WERI-Rb-1 (cell line): ENCODE measurements at places on chromosomes 5 and 9.

GRCh38 chr9:121989010-121989409, 104.1 kb downstream of the TTLL11 start:
- peak; percentile 69 for DNase-seq

DNA sequence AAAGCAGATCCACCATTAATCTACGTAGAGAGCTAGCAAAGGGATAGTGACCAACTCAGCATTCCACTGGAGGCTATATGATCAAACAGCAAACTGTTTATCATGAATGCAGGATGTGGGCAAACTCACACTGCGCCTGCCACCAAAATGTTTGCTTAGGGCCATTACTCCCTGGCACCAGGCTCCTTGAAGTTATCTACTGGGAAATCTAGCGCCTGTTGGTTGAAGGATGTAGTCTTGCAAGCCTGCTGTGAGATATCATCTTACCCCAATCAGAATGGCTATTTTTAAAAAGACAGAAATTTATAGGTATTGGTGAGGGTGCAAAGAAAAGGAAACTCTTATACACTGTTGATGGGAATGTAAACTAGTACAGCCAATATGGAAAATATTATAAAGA, 332.5 kb upstream of the RPS23 start:
- no peak for DNase-seq

DNA sequence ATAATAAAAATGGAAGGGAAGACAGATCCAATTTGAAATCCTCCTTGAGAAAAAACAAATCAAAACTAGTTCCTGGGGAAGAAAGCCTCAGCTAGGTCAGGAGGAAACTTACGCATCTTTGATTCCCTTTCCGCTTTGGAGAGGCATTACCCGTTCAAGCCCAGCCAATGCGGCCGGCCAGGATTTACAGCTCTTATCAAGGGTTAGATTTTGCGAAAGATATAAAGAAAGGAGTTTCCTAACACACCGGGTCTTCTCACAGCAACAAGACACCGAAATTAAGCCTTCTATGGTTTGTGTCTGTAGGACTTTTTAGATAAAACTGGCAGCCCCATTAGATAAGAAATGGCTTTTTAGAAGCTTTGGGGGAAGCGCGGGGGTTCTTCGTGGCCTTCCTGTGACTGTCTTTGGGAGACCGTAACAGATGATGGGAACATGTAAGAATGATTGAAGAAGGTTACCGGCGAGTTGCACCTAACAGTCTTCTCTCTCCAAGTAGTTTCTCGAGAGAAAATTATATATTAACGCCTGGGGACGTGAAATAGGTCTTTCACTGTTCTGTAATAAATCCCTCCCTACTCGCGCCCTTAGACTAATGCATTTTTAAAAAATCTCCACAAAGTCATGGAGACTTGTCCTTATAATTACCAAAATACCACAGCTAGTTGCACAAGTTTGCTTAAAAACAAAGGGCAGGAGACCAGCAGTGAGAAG, 1.3 kb upstream of the ISL1 start:
- no peak for DNase-seq

DNA sequence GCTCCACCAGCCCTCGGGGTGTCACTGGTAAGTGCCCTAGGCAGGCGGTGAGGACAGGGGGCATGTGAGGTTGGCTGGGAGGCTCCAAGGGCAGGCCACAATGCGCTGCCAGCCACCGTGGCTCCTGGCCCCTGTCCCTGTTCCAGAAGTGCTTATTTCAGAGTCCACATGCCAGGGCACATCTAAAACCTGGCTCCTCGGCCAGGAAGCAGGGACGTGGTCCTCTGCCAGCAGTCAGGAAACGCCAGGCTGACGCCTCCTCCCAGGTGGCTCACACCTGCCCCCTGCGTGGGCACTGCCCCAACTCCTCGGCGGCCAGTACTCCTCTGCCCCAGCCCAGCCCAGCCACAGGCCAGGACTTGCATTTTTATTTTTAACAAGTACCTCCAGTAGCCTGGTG, 68.5 kb downstream of the SECISBP2 start:
- no peak for DNase-seq

DNA sequence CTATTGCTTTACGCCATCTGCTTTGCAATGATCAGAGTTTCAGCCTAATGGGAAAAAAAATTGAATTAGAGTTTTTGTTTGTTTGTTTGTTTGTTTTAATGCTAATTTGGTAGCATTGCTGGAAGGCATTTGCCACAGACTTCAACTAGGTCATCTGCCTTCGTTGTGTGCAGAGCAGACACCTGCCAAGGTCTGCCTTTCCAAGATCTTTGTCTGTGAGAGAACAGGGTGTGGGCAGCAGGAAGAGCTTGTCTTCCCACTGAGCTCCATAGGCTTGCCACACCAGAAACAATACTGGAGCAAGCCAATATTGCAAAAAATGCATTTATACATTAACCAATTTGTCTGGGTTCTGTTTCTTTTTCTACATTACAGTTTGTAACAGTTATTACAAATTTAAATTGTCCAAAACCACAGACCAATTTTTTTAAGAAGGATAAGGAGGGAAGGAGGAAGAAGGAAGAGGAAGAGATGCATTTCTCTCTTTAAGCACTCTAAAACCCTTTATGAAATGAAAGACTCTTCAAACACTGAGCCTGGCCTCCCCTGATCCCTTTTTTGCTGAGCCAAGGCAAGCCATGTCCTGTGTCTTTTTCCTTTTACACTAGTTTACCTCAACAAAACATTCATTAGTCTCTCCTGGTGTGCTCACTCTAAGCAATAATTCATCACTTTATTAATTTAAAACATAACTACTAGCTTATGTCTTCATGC, 210.5 kb downstream of the SNX18 start:
- DNase-seq, result no peak

DNA sequence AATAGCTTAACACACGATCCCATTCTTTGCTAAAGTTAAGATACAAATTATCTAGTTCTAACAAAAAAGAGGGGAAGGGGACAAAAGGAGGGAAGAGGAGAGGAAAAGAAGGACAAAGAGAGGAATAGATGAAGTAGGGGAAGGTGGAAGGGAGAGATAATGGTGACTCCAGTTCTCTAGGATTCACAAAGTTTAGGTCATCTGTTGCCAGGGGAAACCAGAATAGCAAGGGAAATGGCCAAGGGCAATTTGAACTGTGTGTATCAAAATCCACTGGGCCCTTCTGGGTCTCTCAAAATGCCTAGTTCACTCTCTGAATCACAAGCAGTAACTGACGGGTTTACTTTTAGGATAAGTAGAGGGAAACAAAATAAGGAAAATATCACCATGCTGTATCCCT, 7.6 kb downstream of the SLC24A2 start:
- no peak for DNase-seq

DNA sequence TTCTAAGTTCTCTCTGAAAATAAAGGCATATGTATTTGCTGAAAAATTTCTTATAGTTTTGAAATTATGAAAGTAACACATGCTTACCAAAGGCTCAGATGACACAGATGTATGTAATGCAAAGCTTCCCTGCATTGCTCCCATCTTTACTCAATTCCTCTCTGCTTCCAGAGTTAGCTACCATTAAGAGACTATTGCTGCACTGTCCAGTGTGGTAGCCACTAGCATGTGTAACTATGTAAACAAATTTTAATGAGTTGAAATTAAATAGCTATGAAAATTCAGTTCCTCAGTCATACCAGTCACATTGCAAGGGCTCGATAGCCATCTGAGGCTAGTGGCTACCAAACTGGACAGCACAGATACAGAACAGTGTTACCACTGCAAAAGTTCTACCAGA, 17.9 kb downstream of the FRMD3 start:
- DNase-seq, result no peak

GRCh38 chr5:140240987-140241706, 61.8 kb downstream of the PFDN1 start:
- peak; percentile 42 for DNase-seq

DNA sequence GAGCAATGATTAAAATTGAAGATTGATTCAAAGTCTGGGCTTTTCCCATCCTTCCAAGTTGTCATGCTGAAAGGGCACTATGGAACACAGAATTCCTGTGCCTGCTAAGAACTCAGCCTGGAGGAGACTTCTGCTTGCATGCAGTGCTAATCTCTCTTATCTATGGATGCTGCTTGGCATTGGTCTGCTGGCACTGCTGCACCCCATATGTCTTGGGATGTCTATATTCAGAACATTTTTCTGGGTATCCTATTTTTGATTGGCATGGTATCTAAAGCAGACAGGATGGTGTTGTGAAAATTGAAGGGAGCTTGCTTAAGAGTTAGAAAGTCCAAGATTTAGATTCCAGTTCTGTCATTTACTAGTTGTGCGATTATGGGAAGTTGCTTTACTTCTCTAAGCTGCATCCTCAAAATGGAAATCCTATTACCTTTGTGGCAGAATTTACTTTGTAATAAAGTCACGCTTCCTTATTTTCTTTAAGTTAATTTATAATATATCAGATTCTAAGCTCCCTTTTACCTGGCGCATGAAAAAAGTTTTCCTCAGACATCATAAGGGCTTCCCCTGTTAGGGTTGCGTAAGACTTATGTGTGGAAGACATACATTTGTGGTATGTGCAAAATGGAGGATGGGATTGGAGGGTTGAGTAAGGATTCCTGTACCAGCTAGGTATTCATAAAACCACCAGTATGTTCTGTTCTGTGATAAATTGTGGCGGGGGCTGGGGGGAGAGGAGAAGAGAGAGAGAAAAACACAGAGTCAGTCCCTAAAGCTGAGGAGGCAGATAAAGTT, 254.0 kb downstream of the DMAC1 start:
- no peak for DNase-seq

GRCh38 chr9:89408628-89409101, 89.2 kb downstream of the SEMA4D start:
- no peak for DNase-seq

DNA sequence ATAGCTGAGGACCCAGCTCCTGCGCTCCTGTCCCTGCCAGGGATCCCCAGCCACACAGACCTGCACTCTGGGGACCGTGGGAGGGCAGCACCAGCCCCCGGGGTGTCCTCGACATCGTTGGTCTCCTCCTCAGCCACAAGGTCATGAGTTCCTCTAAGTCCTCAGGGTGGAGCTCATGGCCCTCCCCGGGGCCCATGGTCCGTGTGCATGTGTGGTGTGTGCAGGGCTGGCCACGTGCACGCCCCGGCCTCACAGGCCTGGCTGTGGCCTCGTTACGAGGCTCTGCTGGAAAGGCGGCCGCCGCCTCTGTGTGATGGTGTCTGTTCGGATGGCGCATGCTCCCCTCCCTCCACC, 16.1 kb upstream of the AJM1 start:
- no peak for DNase-seq

GRCh38 chr5:126274076-126274762, 149.0 kb upstream of the GRAMD2B start:
- no peak for DNase-seq

GRCh38 chr9:83392228-83392627, 146.0 kb downstream of the FRMD3 start:
- DNase-seq, result no peak

- DNase-seq, result no peak
Measured at GRCh38 chr9:115004545-115004944, 74.2 kb upstream of the TNFSF8 start.
